ENCODE measurements at places on chromosomes 5 and 9. TPM values are rescaled to one million over a fixed set of nuclear protein-coding genes. Genes with fewer than 3 reads are reported as not detected.

PCA3 gene
- 2.0 TPM for total RNA-seq

- ATAC-seq: no peak
Observed at GRCh38 chr9:80878556-80878955, 810.8 kb downstream of the TLE1 start.

DNA sequence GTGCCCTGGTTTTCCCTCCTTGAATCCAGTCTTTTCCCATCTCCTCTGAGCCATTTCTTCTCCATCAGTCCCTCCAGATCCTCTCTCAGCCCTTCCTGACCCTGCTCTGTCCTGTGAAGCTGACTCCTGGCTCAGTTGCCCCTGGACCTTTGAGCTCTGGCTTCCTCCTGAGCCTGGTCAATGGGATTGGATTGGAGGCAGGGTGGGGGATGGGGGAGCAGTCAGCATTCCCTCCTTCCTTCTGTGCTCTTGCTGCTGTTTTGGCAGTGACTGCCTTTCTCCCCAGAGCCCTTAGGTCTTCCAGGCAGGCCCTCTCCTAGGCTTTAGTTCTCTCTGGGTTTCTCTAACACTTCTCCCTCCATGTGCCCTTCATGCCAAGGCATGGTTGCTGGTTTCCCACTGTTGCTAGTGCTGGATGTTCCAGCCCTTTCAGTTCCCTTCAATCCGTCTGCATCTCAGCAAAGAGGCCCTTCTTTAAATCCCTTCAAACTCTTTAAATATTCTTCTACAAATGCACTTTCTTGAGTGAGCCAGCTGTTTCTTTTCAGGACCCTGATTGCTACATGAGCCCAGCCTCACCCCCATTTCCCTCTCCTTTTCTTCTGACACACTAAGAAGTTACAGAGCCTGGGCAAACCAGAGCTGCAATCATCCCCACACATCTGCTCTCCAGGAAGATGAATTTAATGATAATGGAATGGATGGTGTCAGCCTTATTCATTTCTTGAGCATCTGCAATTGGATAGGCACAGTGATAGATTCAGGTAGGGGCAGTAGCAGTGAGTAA, 2.2 kb downstream of the TNFSF15 start:
- no peak for ATAC-seq

- ATAC-seq: peak; percentile 98
Observed at GRCh38 chr9:16626577-16627130, 243.8 kb downstream of the BNC2 start.

GRCh38 chr9:278651-279050, 64.0 kb downstream of the DOCK8 start:
- peak; percentile 46 for ATAC-seq

DNA sequence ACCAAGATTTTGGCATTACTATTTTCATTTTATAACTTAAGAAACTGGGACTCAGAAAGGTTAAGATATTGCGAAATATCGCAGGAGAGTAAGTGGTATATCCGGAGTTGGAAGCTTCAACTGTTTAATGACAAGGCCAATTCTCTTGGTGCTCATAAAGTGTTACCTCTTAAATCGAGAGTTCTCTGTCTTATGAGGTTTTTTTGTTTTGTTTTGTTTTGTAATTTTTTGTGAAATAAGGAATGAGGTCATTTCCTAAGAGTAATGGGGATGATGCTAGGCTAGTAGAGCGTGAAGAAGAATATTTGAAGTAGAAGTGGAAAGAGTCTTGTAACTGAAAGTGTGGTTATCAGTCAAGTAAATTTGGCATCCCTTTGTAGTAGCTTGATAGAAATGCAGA, 183.2 kb upstream of the DAB2 start:
- ATAC-seq: no peak

LCN10 gene
- 0.49 TPM for total RNA-seq

C5orf46 gene
- total RNA-seq: not detected

GRCh38 chr9:116658265-116658664, 28.8 kb upstream of the TRIM32 start:
- no peak for ATAC-seq

DNA sequence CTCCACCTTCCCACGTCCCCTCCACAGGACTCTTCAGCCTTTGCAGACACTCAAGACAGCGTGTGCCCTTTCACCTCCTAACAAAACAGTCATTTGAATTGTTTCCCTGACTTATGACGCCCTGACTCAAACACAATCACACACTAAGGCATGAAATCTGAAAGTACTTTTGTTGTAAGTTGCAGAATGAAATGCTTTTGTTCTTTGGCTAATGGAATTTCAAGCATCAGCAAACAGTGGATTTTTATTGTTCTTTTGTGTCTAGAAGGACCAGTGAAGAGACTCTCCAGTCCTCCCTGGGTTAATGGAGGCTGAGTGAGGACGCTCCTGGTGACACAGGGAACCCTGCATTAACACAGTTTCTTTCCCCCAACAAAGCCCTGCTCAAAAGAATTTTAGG, 380.1 kb downstream of the CTNND2 start:
- ATAC-seq: peak; percentile 68

GRCh38 chr9:29456940-29457339, 1883.7 kb upstream of the C9orf72 start:
- no peak for ATAC-seq

DNA sequence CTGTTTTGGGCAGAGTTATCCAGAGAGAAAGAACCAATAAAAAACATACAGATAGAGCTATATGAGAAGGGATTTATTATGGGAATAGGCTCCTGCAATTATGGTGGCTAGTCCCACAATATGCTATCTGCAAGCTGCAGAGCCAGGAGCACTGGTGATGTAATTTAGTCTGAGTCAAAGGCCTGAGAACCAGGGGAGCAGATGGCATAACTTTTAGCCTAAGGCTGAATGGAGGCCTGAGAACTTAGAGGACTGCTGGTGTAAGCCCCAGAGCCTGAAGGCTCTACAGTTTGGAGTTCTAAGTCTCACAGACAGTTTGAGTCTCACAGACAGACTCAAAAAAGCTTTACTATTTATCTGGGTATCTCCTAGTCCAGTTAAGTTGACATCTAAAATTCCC, 263.8 kb downstream of the FBXL7 start:
- ATAC-seq: peak; percentile 79

OR1B1 gene
- total RNA-seq: not detected

- no peak for ATAC-seq
Observed at GRCh38 chr9:120310035-120310434, 269.9 kb downstream of the CDK5RAP2 start.

LECT2 gene
- total RNA-seq: not detected

GLDC gene
- total RNA-seq: 1.1 TPM

DNA sequence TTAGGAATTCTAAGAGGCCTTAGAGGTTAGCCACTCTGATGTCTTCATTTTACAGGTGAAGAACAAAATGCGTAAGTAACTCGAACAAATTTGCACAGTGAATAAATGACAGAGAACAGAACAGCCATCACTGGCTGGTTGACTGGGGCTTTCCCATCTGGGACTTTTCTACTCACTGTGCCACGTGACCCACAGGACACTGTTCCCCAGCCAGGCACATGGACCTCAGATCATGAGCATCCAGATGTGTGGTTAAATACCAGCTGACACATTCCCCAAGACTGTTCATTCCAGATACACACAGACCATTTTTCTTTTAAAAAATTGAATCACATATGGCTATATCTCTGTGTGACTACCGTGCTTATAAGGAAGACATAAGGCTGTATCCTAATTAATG, 25.8 kb upstream of the MED10 start:
- no peak for ATAC-seq

DNA sequence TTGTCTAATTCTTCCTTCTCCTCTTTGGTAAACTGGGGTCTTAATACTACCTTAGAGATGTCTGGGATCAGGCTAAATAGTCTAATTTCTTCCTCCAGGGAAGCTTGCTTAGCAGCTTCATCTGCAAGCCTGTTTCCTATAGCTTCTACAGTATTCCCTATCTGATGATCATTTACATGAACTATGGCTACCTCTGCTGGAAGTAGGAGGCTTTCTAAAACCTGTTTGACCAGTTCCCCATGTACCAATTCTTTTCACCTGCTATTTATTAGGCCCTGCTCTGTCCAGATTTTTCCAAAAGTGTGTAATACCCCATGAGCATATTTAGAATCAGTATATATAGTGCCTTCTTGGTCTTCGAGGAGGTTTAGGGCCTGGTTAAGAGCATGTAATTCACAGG, 619.8 kb downstream of the HINT1 start:
- no peak for ATAC-seq

DNA sequence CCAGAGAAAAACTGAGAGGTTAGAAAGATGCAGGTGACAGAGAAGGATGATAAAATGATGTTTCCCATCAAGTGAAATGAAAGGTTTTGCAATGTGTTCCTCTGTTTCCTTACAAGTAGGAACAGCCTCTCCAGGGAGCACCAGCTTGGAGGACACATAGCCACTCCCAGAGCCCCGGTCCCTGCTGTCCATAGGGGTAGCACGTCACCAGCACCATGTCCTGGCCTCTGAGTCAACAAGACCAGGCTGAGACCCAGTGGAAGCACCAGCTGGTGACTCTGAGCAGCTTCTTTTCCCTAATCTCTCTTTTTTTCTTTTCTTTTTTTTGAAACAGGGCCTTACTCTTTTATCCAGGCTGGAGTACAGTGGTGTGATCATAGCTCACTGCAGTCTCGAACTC, 19.4 kb upstream of the HMCN2 start:
- no peak for ATAC-seq

DNA sequence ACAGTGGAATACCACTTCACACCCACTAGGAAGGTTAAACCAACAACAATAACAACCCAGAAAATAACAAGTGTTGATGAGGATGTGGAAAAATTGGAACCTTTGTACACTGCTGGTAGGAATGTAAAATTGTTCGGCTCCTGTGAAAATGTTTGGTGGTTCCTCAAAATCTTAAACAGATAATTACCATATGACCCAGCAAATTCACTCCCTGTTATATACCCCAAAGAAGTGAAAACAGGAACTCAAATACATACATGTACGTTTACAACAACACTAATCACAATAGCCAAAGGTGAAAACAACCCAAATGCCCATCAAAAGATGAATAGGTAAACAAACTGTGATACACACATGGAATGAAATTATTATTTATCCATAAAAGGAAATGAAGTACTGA, 178.5 kb upstream of the PHYKPL start:
- no peak for ATAC-seq

DNA sequence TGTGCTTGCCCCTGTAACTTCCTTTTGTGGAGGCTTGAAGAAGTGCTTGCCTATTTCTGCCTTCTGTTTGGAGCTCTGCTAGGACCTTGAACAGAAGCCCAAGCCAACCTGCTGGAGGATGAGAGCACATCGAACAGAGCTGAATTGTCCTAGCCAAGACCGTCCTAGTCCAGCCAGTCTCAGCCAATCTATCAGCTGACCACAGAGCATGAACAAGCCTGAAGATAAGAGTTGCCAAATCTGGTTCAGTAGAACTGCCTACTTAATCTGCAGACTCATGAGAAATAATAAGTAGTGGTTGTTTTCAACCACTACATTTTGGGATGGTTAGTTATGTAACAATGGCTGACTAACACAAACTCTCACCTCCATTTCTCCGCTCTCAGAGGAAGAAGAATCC, 4.4 kb upstream of the SNX2 start:
- no peak for ATAC-seq

CCL28 gene
- total RNA-seq: 0.11 TPM

DNA sequence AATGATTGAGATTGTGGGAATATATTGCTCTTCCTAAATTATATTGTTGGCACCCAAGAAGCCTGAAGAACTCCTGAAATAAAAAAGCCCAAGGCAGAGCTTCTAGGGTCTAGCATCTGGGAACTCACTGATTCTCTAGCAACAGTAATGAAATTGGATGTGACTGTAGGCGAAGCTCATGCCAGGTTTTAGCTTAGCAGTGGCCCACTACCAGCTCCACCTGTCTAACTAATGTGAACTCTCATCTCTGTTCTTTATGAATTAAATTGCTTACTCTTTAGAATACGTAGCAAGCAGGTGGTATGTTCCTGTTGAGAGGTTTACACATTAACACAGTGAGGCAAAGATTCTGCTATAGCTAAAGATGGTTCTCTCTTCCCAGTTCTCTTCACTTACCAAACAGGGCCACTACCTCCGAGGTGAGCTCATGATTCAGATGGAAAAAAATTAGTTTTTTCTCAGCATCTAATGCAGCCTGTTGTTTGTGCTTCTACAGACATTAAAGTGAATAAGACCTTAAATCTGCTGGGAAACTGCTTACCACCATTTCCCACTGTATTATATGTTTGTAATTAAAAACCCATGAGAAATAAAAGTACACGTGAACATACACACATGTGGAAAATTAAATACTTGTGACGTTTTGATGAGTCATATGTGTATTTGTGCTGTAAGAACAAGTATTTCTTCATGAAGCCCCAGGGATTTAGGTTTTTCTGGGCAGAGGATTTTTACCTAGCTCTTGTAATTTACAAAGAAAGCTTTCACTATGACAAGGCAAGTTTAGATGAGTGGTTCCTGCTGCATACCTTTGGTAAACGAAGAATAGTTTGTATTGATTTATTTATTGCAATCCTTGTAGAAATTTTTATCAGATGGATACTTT, 360.1 kb downstream of the KDM4C start:
- ATAC-seq: no peak

PCDHGA4 gene
- total RNA-seq: 1.1 TPM

DNA sequence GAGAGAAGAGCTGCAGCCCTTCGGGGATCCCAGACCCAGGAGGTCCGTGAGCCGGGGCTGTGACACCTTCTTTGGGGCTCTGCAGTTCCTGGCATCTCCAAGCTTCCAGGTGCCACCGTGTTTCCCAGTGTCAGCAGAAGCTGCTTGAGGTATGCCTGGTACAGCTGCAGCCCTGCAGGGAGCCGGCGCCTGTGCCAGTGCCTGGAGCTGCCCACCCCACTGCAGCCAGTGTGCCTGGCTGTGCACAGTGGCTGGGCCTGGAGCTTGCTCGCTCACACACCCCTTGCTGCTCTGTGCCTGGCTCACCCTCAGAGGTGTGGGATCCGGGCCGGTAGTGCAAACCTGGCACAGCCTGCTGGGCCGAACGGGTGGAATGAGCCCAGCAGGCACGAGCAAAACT, 65.5 kb downstream of the NACC2 start:
- no peak for ATAC-seq

DPH7 gene
- 37.4 TPM for total RNA-seq

DNA sequence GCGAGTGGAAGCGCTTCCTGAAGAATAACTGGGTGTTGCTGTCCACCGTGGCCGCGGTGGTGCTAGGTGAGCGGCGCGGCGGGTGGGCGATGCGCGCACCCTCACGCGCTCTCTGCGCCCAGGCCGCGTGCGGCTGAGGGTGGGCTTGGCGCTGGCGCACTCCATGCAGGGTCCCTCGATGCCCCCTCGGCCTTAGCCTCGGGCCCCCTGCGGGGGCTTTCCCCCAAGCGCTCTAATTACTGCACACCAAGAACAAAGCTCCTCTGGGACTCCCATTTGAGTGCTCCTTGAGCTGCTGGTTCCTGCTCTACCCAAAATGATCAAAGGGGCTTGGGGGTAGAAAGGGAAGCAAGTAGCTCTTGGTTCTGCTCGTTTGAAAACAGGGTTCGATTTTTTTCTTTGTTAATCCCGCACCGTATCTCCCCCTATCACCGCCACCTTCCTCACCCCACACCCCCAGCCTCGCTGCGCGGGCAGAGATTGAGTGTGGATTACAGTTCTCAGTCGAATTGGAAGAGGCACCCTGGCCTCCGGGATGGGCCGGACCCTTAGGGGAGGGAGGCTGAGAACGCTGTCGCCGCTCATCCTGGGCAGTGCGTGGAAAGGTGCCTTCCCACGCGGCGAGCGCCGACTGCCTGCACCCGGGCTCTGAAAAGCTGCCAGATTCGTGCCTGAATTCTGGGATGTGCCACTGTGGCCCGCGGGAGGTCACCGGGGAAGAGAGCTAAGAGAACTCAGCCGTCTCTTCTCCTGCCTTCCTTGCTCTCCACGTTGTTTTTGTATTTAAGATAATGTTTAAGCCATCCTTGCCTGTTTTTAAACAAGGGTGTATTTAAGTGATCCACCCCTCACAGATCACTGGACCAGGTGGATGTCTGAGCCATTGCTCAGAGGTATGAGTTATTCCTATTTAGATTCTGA, 697 bp downstream of the SLC1A1 start:
- ATAC-seq: peak; percentile 43

GRCh38 chr5:54753753-54754152, 231.6 kb downstream of the ESM1 start:
- ATAC-seq: no peak

Data from motor neuron (in vitro differentiated cells).